GM19239 (cell line): ENCODE measurements at places on chromosomes 13 and 19.

DNA sequence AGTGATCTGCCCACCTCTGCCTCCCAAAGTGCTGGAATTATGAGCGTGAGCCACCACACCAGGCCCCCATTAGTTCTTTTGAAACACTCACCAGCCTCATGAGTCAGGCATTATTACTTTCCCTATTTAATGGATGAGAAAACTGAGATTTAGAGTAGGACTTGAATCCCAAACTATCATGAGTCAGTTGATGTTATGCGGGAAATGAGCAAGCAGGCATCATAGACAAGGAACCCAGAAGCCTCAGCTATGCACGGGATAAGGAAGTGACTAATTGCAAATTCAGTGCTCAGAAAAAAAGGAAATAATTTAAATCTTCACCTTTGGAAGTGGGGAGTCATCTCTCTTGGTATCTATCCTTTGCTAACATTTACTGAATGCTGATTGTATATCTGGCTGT, 217.5 kb downstream of the ABCC4 start:
- DNase-seq = no peak

GRCh38 chr19:10919352-10920287, 8.8 kb downstream of the YIPF2 start:
- no peak for DNase-seq

- DNase-seq = no peak
Observed at GRCh38 chr13:98508280-98508679, 68.6 kb downstream of the STK24 start.

DNA sequence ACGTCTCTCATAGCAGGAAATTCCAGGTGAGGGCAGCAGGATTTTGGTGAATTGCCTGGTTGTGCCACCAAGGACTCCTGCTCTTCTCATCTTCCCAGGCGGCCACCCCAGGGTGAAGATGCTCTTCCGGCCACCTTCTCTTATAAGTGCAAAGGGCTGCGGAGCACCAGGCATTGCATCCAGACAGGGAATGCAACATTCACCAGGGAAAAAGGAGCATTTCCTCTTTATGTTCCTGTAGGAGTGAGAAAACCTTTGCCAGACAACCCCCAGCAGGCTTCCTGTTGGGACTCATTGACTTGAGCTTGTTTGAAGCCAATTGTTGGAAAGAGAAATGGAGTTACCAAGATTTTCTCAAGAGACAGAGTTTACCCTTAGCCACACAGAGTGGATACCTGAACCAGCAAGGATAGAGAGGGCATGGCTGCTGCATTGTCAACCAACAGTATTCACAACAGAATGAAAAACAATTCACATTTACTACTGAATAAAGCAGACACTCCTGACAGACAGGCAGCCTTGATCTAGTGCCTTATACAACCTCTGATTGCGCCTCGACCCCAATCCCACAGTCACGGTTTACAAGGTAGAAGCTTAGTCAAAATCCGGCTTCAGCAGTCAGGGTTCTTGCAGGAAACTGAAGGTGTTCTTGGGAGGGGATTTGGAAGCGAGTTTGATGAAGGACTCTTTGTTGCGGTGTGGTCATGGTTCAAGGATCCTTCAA, 1.8 kb upstream of the ATP11A start:
- DNase-seq = no peak

- DNase-seq = no peak
Observed at GRCh38 chr13:47437406-47437805, 540.6 kb upstream of the HTR2A start.

- DNase-seq = no peak
Observed at GRCh38 chr13:79108914-79109643, 297.0 kb downstream of the RBM26 start.

DNA sequence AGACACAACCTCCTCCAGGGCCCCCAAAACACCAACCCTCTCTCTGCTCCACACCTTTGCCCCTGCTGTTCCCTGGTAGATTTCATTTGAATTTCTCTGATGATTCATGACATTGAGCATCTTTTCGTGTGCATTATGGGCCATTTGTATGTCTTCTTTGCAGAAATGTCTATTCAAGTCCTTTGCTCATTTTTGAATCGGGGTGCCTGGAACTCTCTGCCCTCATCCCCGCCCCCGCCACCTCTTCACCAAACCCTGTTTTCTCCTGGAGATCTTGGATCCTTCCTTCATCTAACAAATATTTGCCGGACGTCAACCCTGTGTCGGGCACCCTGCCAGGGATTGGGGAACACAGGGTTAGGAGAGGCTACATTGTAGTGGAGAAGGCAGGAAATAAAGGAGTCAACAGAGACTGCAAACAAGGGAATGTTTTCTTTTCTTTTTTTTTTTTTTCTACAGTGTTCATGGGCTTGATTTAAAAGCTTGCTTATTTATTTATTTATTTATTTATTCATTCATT, 25.5 kb upstream of the SLC1A5 start:
- no peak for DNase-seq

DNA sequence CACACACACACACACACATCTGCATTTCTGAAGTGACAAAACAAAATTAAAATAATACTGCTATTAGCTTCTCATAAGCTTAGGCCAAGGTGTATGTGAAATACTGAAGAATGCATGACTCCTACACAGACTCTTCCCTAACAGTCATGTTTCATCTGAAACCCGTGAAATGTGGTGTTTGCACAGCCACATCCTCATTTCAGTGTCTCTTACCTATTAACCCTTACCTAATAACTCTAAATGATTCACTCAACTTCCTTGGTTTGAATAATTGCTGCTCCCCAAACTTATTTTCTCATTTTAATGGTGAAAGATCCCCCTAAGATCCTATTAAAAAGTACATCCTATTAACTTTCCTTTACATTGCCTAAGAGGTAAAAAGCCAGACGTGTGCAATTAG, 117.6 kb downstream of the MIPEP start:
- DNase-seq = peak; percentile 28

GRCh38 chr19:17109962-17110598, 34.5 kb downstream of the MYO9B start:
- DNase-seq = peak; percentile 59

DNA sequence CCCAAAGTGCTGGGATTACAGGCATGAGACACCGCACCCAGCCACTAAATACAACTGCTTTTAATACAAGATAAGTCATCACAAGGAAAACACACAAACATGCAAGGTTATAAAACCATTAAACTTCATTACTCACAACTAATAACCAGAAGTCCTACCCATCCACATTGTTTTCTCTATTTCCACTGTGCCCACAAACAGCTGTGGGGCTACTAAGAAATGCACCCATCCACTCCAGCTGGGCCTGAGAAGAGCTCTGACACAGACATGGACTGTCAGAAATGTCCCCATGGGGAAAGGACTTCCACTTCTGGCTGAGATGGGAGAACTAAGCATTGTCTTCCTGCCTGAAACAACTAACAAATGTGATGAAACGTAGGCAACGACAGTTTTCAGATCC, 17.2 kb downstream of the SAFB2 start:
- no peak for DNase-seq

DNA sequence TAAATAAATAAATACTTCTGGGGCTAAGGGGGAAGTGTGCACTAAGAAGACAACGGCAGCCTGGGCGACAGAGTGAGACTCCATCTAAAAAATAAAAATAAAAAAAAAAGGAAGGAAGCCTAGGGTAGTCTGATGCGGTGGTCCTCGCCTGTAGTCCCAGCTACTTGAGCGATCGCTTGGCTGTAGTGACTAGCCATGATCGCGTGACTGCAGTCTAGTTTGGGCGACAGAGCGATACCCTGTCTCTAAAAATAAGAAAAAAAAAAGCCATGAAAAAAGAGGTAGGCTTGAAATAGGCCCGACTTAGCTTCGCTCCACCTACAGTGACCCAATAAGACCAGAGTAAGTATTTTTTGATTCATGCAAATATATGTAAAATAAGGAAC, 661 bp upstream of the BABAM1 start:
- no peak for DNase-seq

DNA sequence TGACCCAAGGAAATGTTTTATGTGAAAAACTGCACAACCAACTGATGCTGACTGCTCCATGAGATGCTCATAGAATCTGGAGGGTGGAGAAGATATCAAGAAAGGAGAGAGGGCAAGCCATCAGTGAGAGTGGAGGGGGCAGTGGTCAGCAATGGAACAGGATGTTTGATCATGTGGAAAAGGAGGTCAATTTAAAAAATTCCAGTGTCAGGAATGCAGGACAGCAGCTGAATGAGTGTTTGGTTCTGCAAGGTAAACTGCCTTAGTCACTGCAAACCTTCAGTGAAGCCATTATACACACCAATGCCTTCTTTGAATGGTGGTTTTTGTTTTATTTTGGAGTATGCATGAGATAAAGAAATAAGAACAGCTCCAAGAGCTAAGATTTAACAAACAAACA, 121.5 kb downstream of the FGF14 start:
- DNase-seq = no peak

GRCh38 chr13:42388326-42388725, 116.4 kb downstream of the AKAP11 start:
- DNase-seq = no peak

- no peak for DNase-seq
Observed at GRCh38 chr13:97278435-97279411, 56.6 kb downstream of the MBNL2 start.

- DNase-seq = no peak
Observed at GRCh38 chr19:46637224-46637623, 1.2 kb upstream of the GNG8 start.

- DNase-seq = no peak
Observed at GRCh38 chr19:31386806-31387205, 37.6 kb upstream of the TSHZ3 start.

DNA sequence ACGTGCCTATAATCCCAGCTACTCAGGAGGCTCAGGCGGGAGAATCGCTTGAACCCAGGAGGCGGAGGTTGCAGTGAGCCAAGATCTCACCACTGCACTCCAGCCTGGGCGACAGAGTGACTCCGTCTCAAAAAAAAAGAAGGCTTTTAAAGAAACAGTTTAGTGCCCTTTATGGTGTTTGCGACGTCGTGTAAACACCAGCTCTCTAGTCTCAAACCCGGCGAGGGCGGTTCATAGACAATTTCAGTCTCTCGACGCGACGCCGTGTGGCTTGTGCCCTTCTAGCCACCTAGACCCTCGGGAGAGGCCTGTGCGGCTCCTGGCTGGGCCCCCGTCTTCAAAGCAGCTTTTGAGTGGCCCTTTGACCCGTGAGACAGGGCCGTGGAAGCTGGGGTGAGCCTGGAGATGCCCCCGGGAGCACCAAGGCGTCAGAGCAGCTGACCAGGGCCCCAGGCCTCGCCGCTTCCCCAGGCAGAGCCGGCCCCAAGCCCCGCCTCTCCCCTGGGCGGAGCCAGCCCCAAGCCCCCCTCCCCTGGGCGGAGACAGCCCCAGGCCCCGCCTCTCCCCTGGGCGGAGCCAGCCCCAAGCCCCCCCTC, 5.0 kb upstream of the MADCAM1 start:
- DNase-seq = no peak

DNA sequence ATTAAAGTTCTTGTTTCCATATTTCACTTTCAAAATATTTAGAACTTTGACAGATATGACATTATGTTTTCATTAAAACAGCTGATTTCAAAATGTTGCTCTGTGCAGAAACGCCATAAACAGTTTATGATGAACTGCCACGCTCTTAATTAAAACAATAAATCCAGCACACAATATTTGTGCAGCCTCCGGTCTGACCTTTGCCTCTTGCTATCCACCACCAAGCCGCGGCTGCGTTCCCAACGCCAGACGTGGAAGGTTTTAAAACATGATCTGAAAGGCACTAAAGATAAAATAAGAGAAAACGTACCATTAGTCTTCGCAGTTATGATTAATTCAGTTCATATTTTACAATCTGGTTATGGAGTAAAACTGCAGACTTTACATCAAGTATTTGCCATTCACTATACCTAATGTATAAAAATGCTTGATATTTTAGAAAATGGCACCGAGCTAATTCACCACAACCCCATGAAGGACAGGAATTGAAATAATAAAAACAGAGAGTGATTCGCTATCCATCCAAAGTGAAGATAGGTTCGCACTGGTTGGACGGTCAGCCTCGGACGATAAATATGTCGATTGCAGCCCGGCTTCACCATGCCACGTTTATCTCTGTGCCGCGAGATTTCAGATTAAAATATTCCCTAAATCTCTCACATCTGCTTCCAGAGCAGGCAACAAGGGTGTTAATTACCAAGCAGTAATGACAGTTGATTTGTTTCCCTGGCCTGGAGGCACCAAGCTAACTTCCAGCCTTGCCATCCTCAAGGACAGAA, 103.3 kb upstream of the ZNF507 start:
- no peak for DNase-seq

- no peak for DNase-seq
Observed at GRCh38 chr13:111367340-111367739, 46.9 kb downstream of the TEX29 start.

DNA sequence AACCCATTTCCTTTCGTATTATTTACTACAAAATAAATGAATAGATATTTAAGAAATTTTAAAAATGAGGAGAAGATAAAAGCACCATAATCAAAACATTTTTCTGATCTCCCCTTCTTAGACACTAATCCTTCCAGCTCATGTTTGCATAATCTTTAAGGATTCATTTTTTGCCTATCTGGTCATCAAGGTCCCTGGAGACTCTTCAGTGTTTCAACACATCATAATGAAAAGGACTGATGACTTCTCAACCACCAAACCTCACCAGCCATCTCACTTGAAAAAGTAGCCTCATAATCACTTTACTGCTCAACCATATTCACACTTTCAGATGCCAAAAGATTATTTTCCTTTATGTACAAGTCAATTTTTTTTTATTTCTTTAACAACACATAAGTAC, 80.1 kb downstream of the DCLK1 start:
- no peak for DNase-seq

DNA sequence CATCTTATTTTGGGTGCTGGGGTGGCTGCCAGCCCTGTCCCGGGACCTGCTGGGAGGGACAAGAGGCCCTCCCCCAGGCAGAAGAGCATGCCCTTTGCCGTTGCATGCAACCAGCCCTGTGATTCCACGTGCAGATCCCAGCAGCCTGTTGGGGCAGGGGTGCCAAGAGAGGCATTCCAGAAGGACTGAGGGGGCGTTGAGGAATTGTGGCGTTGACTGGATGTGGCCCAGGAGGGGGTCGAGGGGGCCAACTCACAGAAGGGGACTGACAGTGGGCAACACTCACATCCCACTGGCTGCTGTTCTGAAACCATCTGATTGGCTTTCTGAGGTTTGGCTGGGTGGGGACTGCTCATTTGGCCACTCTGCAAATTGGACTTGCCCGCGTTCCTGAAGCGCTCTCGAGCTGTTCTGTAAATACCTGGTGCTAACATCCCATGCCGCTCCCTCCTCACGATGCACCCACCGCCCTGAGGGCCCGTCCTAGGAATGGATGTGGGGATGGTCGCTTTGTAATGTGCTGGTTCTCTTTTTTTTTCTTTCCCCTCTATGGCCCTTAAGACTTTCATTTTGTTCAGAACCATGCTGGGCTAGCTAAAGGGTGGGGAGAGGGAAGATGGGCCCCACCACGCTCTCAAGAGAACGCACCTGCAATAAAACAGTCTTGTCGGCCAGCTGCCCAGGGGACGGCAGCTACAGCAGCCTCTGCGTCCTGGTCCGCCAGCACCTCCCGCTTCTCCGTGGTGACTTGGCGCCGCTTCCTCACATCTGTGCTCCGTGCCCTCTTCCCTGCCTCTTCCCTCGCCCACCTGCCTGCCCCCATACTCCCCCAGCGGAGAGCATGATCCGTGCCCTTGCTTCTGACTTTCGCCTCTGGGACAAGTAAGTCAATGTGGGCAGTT, 8.6 kb downstream of the CALM3 start:
- DNase-seq = no peak

GRCh38 chr19:23509686-23510450, 114.6 kb upstream of the ZNF91 start:
- no peak for DNase-seq

- no peak for DNase-seq
Observed at GRCh38 chr19:50902640-50903039, 8.6 kb downstream of the KLK4 start.
